CD4-positive, alpha-beta memory T cell (primary cell): ENCODE measurements at places on chromosomes 11 and 22.

GRCh38 chr11:69913591-69914285 lies 94.5 kb upstream of the FGF3 start:
- no peak for DNase-seq

- peak; percentile 50 for DNase-seq
Measured at GRCh38 chr11:128738942-128739341, 45.1 kb downstream of the FLI1 start.

GRCh38 chr22:48644108-48644507 lies 1183.6 kb downstream of the BRD1 start:
- DNase-seq = no peak

GRCh38 chr11:64859542-64860414 lies 15.3 kb upstream of the CDC42BPG start:
- DNase-seq = peak; percentile 79

GRCh38 chr11:30763951-30764350 lies 177.8 kb upstream of the MPPED2 start:
- DNase-seq = no peak

- no peak for DNase-seq
Measured at GRCh38 chr11:23509023-23509422, 648.7 kb upstream of the CCDC179 start.

GRCh38 chr11:47489395-47489755 lies 40.4 kb upstream of the RAPSN start:
- no peak for DNase-seq

- DNase-seq = peak; percentile 99
Measured at GRCh38 chr11:62709247-62710000, 1.9 kb downstream of the GNG3 start.

- no peak for DNase-seq
Measured at GRCh38 chr11:26947904-26948639, 45.8 kb upstream of the FIBIN start.

GRCh38 chr11:133896642-133897330 lies 51.5 kb upstream of the SPATA19 start:
- no peak for DNase-seq

DNA sequence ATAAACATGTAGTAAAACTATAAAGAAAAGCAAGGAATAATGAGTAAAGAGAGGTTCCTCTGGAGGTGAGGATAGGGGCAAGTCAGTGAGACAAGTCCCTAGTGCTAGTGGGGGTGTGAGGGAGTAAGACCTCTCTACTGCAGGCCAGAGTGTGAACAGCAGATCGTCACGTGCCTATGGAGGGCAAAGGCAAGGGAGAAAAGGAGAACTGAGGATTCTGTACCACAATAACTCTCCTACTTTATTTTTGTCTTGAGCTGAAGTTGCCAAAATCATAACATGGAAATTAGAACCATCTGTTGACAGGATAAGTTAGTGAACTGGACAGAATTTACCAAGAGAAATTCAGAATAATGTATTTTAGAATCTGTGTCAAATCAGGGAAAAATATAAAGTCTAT lies 77.6 kb downstream of the ENTHD1 start:
- DNase-seq = no peak

DNA sequence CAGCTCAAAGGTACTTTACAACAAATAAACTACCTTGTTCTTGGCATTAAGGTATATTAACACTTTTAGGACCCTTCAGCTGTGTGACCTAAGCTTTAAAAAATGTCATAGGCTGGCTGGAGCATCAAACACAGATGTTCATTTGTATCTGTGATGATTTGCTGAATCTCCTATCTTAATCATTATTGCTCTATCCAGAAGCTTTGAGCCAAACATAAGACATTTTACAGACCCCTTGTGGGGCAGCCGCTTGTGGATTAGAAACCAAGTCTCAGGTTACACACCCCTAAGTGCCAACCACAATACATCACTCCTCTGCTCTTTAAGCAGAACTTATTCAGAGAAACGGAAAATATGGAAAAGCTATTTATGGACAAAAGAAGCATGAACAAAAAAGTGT lies 394.2 kb upstream of the CCDC90B start:
- no peak for DNase-seq

DNA sequence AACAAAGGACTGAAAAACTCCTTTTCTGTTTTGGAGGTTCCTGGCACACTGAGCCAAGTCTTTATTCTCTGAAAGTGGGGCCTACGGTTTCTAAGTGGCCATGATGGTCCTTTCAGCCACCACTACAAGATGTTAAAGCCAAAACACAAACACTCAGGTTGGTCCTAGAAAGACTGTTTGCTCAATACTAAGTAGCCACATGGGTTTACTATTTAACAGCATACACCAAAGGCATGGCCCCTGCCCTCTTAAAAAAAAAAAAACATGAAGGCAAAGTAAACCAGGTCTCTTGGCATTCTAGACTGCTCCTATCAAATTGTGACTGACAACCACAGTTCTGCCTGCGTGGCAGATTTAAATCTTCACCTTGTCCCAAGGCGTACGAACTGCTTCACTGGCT lies 123.6 kb upstream of the BID start:
- no peak for DNase-seq

DNA sequence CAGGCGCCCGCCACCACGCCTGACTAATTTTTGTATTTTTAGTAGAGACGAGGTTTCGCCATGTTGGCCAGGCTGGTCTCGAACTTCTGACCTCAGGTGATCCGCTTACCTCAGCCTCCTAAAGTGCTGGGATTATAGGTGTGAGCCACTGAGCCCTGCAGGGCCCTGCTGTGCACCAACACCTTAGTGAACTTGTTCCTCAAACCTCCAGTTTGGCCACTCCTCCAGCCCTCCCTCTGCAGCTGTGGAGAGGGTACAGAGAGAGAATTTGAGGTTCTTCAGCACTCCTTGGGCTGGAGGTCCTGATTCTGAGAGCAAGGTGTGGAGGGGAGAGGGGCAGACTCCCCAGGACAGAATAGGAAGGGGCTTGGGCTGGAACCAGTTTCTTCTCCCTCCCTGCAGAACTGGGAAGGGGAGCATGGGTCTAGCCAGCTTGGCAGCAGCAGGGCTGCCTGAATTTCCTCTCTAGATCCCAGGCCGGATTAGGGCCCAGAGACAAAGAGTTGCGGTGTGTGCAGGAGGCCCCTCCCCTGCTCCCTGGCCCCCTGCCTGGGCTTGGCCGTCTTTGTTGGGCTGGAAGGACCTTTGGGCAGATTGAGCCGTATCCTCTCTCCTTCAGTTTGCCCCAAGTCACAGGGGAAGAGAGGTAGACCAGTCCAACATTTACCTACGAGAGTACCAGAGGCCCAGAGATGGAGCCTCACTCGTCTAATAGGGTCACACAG lies 2.3 kb upstream of the PEX16 start:
- no peak for DNase-seq

DNA sequence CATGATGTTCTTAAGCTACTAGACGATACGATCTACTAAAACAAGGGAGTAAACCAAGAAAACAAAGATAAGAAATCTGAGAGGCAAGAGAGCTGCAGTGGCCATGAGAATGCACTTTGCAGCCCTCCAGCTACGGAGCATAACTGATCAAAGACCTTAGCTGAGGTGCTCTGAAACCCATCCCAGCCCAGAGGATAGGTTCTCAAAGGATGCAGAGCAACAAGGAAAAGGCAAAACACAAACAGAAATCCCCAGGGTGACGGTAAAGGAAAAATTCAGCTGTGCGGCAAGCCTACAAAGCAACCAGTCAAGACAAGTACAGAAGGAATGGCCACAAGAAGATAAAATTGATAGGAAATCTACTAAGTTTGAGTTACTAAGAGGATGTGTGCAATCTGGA lies 32.5 kb upstream of the CFAP300 start:
- no peak for DNase-seq

DNA sequence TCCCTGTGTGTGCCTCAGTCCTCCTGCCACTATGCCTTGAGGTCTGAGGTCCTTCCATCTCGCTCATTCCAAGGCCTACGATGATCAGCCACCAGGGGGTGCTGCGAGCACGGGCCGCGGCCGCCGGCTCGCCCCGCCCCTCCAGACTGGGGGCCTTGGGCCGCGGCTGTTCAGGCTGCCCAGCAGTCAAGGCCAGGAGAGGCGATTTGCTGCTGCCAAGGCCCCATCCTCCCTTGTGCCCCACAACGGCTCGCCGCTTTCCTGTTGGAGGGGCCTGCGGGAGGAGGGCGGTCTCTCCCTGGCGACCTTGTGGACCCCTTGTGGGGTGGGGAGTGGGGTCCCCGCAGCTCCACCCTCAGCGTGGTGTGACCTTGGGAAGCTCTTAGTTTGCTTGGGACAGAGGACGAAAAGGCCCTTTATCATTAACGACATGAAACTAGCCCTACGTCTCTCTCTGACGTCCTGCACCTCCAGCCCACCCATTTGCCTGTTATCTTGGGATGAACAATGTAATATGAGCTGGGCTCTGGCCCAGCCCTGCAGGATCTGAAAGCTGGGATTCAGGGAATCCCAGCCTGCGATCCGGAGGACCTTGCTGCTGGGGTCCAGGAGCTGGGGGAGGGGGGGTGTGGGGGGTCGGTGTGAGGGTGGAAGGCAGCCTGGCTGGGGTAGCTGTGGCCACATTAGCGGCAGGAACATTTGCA lies 5.3 kb upstream of the GALR3 start:
- peak; percentile 68 for DNase-seq

GRCh38 chr22:27667121-27667843 lies 134.3 kb downstream of the MN1 start:
- DNase-seq = no peak

DNA sequence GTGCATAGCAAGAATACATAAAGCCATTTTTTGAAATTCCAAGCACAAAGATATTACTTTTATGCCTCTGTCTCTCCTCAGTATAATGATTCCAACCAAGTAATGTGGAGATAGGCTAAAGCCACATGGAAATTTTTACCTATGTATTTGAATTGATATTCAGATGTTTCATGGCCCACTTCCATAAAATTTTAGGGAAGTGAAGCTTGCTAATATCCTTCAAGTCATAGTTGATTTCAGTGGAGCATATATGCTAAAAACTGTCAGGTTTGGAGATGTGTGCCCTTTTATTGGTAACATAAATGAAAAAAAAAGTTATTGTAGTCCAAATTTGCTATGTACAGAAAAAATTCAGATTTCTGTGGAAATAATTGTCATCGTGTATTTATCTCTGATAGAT lies 12.3 kb downstream of the MS4A4E start:
- no peak for DNase-seq

DNA sequence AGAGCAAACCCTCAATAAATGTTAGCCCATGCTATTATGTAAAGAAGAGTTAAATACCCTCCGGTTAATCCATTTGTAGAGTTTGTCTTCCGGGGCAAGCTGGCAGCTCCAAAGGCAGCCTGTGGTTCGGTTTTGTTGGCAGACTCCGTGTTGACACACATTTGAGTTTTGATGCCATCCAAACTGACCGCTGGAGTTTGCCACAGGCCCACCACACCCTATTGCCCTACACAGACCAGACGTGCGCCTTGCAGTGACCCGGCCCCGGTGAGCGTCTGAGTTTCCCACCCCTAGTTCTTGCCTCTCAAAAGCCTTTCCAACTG lies 25.1 kb downstream of the ELFN2 start:
- DNase-seq = no peak

GRCh38 chr11:63745304-63746170 lies 23.0 kb downstream of the ZFTA start:
- DNase-seq = no peak

DNA sequence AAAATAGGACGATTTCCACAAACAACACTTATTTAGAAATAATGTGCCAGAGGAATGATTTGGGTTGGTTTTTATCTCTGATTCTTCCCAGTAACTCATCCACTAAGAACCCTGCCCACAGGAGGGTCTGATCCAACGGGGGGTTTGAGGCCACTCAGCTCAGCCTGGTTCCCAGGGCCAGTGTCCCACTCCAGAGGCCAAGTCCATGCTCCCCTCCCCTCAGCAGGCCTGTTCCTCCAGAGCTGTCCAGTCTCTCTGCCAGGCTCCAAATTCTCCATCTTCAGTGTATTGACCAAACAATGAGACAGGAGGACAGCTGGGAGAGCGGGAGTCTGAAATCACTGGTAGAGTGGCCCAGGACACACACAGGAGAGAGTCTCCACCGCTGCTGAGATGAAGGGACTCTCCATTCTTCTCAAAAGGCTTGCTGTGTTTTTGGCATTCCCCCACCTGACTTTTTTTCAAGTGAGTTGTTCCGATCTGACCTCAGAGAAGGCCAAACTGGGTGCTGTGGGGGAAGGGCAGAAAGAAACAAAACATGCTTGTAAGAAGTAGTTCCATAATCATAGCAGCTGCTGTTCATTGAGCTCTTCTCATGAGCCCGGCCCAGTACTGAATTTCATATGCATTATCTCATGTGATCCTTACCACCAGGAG lies 17.6 kb upstream of the SCN2B start:
- no peak for DNase-seq

DNA sequence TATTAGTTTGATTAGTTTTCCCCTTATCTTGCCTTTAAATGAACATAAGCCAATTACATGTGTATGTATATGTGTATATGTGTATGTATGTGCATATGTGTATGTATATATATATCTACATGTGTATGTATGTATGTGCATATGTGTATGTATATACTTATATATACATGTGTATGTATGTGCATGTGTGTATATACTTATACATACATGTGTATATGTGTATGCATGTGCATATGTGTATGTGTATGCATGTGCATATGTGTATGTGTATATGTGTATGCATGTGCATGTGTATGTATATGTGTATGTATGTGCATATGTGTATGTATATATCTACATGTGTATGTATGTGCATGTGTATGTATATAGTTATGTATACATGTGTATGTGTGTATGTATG lies 65.5 kb upstream of the CCT8L2 start:
- DNase-seq = no peak

DNA sequence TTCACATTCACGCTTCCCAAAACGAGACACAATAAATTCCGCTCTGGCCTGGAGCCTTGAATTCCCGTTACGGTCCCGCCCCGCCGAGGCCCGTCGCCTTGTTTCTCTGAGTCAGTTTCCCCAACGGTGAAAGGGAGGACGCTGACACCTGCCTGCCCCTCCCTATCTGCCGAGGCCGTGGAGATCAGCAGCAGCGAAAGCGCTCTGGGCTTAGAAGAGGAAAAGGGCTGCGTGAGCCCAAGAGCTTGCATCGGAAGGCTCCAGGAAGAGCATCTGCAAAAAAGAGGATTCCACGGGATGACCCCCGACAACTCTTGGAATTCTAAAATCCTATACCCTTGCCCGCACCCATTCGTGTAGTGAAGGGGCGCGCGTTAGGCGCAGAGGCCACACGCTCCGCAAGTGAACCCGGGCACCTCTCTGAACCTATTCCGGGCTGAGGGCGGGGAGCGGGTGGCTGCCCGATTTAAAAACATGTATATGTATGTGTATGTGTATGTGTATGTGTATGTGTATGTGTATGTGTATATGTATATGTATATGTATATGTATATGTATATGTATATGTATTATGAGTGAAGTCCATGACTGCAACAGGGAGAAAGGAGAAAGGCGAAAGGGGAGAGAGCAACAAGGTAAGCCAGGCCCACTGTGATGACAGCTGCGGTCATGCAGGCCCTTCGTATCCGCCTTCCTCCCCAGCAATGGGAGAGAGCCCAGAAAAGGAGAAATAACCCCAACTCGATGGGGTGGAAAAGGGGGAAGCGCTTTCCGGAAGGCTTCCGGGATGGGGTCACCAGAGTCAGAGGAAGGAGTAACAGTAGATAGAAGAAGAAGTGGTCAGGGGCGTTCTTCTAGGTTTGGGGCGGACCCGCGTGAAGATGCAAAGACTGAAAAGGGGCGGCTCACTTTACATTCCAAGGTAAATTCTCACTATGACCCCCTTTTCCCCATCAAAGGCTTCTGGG lies 948 bp upstream of the MRTFA start:
- DNase-seq = no peak
